ENCODE measurements at places on chromosomes 16 and 17.

DNA sequence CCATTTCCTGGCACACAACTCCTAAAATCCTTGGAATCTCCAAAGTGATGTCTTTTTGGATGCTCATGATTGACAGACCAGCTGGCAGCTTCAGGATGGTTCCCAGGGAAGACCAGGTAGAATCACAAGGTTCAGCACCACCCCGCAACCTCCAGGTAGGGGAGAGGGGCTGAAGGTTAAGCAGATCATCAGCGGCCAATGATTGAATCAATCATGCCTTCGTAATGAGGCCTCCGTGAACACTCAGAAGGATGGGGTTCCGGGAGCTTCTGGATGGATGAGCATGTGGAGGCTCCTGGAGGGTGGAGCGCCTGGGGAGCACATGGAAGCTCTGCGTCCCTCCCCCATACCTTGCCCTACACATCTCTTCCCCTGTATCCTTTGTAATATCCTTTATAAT lies 185.9 kb downstream of the SEC14L1 start:
- no peak for DNase-seq

DNA sequence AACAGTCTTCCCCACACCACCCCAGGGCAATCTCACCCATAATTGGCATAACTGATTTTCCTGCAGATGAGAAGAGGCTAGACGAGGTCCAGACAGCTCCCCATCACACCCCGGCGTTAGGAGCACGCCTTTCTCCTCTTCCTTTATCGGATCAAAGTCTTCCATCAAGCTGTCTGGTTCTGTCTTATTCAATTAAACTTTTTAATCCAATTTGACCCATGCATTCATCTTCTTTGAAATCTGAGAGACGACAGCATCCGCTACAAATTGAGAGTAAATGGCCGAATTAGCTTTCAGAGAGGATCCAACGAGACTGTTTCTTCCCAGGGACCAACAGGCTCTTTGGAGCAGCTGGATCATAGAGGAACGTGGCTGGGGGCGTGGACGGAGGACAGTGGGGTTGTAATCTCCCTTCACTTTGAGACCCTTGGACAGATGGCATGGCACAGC lies 44.4 kb upstream of the GPRC5B start:
- DNase-seq, result no peak

DNA sequence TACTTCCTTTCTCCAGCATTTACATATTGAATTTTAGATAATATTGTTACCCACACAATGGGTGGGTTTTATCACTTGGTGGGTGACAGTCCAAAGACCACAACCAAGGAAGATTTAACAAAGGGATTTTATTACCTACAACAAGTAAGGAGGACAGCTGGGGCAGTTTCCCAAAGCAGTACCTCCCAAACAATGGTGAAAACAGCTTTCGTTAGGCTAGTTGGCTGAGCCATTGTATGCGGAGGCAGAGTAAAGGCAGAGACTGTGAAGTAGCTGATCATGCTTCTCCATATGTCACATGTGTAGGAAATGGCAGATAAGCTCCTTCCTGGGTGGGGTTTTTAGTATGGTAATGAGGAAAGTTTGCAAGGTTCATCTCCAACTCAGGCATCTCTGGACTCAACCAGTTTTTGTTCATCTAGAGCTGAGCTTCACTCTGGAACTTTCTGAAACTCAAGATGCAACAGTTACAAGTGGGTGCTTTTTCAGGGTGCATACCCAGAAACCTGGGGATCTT lies 104.3 kb upstream of the PSMD7 start:
- DNase-seq, result no peak

DNA sequence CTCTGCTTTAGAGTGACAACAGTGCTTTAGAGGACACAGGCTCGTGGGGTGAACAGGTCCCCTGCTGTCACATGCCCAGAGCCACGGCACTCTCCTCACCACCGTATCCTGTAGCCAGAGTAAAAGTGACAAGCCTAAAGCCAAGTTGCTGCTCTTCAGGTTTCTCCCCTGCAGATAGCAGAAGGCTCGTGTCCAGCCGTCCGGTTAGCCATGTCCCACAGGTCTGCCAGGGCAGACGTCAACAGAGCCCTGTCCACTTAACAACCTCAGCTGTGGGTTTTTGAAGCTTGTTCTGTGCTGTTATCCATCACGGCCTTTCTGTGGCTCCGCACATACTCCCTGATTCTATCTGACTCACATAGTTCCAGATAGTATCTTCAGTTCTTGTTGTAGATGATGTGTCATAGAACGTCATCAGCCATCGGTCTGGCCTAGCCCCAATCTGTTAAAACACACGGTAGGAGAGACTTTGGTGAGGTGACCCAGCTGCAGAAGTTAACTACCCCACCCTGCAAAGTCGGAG lies 100.7 kb downstream of the SOCS1 start:
- DNase-seq, result no peak

DNA sequence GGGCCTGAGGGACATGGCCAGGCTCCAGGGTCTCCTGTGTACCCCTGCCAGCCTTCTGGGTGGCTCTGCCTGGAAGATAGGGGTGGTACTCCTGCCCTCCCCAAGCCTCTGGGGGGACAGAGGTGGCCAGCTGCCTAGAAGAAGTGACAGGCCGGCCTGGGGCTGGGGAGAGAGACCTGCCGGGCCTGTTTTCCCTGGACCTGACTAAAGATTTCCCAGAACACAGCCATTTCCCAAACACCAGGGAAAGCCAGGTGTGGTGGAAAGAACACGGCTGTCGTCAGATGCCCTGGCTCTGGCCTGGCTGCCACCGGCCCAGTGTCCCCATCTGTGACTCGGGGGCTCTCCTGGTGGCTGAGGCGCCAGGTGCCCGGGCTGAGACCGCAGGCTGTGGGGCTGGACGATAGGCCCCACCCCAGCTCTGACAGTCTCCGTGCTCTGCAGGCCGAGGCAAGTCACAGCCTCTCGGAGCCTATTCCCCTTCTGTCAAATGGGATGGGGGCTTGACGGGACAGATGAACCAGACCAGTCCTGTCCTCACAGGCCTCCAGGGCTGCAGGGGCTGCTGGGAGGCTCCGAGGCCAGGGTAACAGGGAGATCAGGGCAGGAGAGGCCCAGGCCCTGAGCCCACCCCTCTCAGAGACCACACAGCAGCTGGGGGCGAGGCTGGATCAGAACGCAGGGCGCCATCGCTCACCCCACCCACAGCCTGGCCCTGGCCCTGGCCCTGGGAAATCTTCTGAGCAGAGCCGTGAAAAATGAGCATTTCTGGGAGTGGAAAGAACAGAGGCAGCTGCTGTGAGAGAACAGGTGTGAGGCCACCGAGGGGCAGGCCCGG lies 33.1 kb downstream of the CTU2 start:
- DNase-seq, result no peak

- no peak for DNase-seq
Measured at GRCh38 chr17:66595893-66596292, 239.0 kb upstream of the CACNG5 start.

- no peak for DNase-seq
Measured at GRCh38 chr17:58308985-58309917, 19.3 kb downstream of the TSPOAP1 start.

GRCh38 chr17:17824783-17825614 lies 11.8 kb downstream of the SREBF1 start:
- DNase-seq, result no peak

DNA sequence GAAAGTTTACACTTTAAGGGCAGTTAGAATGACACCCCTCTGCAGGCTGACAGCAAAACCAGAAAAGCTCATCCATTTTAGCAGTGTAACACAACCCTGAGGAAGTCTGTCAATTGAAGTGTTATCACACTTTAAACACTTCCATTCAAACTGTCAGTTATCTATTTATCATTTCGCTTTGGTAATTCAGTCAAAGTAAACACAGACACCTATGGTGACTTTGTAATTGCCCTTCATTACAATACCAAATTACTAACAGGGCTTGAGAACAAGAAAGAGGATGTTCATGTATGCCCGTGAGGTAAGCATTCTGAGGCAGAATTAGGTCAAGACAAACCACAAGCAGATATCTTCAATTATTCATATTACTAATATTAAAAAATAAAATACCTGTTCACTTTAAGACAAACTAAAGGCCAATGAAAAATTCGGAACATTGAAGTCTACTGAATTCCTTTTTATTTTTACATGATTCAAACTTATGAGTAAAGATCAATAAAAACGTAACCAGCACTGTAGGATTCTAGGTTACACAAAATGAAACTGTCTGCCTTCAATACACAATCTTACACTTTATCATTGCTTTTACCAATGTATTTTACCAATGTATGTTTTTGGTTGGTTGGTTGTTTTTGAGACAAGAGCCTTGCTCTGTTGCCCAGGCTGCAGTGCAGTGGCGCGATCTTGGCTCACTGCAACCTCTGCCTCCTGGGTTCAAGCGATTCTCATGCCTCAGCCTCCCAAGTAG lies 57.1 kb downstream of the BRIP1 start:
- no peak for DNase-seq

- DNase-seq, result no peak
Measured at GRCh38 chr17:73516431-73516830, 127.8 kb downstream of the SDK2 start.

DNA sequence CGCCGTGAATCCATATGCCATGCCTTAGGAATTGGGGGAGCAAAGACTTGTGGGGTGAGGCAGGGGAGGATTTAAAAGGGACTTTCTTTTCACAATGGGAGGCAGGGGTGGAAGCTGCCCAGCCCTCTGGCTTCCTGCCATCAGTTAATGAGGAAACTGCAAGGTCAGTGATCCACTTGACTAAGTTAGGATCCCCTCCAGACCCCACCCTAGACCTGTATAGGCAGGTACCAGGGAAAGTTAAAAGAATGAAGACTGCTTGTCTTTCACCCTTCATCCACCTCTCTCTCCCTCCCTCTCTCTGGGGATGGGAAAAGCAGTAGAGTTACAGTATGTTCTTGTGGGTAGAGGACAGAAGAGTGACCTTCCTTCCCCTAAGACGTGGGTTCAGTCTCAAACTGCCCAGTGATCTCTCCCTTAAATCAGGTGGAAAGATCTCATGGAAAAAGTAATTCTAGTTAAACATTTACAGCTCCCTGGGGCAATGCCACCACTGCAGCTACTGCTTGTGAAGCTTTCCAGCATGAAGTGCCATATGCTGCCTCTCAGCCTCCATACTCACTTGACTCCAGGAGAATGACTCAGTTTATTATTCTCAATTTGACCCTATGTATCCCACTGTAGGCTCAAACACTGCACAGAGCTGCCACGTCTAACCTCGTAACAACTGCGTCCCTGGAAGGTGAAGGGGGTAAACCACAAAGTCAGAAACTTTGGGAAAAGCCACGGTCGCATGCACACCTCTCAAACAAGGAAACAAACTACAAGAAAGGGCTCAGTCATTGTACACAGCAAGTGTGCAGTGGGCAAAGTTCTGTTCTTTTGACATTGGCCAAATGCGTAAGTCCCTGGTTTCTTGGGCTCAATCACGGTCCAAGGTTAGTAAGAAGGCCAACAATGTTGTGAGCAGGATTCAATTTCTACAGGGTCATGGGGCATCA lies 1.2 kb downstream of the COA3 start:
- DNase-seq, result no peak

DNA sequence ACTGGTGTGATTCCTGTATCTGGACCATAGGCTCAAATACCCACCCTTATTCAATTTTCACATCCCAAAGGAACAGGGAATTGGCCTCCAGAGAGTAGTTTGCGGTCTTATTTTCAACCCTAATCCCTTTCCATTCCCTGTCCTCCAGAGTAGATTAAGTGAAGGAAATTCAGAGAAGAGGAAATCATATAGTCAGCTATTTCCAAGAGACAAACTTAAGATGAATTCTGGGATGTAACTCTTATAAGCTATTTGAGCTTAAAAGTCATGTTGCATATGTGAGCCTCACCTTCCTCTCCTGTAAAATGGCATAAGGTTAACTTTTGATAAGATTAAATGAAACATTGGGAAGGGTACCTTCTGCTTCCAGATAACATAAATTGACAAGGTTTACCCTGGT lies 37.4 kb upstream of the ADAMTS18 start:
- DNase-seq, result no peak

DNA sequence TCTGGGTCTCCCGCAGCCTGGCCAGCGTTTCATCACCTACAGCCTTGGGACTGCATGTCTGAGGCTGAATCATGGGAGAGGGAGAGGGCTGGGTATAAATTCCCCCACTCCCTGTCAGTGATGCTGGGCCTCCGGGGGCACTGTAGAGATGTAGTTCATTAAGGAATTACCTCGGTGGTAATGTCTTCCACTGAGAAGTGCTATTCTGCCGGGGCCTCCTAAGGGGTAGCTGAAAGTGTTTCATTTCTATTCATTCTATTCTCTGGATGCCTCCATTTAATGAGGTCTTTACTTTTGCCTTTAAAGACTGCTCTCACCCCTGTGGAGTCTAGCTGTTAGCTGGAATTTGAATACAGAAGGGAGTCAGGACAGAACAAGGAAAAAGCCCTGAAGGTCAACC lies 116.4 kb upstream of the HS3ST4 start:
- DNase-seq, result no peak

Data from activated CD4-positive, alpha-beta T cell treated with anti-CD3 and anti-CD28 coated beads, Interleukin-2, amount 10 ng/mL, durations not matched to agents 7 days and 5 days (primary cell).